ENCODE measurements at places on chromosomes 5 and 9.

- peaks cover 5% of the 10 kb centered on the region for H3K36me3 ChIP-seq
- H3K4me1 ChIP-seq, result no peaks in the 10 kb centered on the region
- H3K27ac ChIP-seq, result no peak overlapping the region
- H3K27me3 ChIP-seq, result no peaks in the 10 kb centered on the region
- no peak overlapping the region for H3K4me3 ChIP-seq
These were observed 42.1 kb upstream of the GPR21 start for GRCh38 chr9:122991370-122991830.

DNA sequence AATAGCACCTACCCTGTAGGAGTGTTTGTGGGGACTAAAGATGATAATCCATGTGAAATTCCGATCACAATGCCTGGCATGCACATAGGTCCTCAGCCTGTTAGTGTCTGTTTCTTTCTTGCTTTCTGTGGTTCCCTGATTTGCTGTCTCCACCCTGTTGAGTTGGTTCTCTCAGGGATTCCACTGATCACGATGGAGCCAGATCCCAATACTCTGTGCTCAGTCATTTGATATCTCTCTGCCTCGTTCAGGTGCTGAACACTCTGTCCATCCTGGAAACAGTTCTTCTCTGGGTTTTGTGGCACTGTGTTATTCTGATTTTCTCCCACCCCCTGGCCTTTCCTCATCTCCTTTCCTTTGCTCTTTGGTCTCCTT, 60.8 kb downstream of the ARHGAP26 start:
- H3K4me3 ChIP-seq, result no peak overlapping the region
- DNase-seq, result no peak
- peaks cover 37% of the 10 kb centered on the region for H3K4me1 ChIP-seq
- H3K36me3 ChIP-seq, result peaks cover 3% of the 10 kb centered on the region

- H3K4me1 ChIP-seq, result peaks cover 9% of the 10 kb centered on the region
- no peaks in the 10 kb centered on the region for H3K27me3 ChIP-seq
- H3K36me3 ChIP-seq, result peaks cover 11% of the 10 kb centered on the region
- DNase-seq, result no peak
- H3K27ac ChIP-seq, result no peak overlapping the region
- no peak overlapping the region for H3K4me3 ChIP-seq
These were observed 5.4 kb downstream of the RAD17 start for GRCh38 chr5:69374911-69375446.

DNA sequence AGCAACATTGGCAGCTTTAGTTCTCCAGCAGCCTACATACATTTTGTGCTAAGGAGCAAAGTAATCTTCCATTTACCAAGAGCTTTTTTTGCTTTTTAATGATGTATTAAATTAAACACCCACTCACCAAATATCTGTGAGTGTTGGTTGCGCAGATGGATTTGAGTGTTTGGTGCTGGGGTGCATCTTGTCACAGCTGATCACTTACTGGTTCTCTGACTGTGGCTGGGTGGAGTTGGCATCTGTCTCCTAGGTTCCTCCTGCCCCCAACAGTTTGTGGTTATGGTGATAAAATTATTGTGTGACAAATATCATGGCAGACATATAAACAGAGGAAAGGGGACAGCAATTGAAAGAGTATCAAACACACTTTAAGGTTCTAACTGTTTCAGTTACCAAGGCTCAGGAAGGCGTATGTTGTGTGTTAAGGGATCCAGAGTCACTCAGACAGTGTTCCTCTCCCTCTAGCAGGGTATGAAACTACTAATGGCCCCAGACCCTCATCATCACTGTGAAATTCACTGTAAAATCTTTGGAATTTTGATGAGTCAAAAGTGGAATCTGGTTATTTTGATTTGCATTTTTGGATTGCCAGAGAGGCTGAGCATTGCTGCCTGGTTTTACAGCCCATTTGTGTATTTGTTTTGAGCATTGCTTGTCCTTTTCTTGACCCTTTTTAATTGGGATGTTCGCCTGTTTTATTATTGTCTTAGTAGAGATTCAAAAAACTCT, 81.7 kb downstream of the PDE8B start:
- no peak for DNase-seq
- H3K4me1 ChIP-seq, result no peaks in the 10 kb centered on the region
- H3K27me3 ChIP-seq, result peaks cover 3% of the 10 kb centered on the region
- H3K27ac ChIP-seq, result no peak overlapping the region

GRCh38 chr5:96342581-96342980, 90.5 kb downstream of the PCSK1 start:
- H3K36me3 ChIP-seq, result no peaks in the 10 kb centered on the region
- DNase-seq, result no peak
- H3K27me3 ChIP-seq, result peaks cover 23% of the 10 kb centered on the region
- no peak overlapping the region for H3K4me3 ChIP-seq
- H3K4me1 ChIP-seq, result no peaks in the 10 kb centered on the region

GRCh38 chr9:108837530-108837929, 18.3 kb downstream of the ACTL7B start:
- H3K27me3 ChIP-seq, result peaks cover 7% of the 10 kb centered on the region
- H3K4me3 ChIP-seq, result no peak overlapping the region
- DNase-seq, result no peak
- no peaks in the 10 kb centered on the region for H3K4me1 ChIP-seq
- no peaks in the 10 kb centered on the region for H3K36me3 ChIP-seq

GRCh38 chr5:71894091-71894490, 175.0 kb downstream of the CARTPT start:
- H3K27me3 ChIP-seq, result no peaks in the 10 kb centered on the region
- no peak overlapping the region for H3K4me3 ChIP-seq
- H3K27ac ChIP-seq, result no peak overlapping the region
- DNase-seq, result no peak
- no peaks in the 10 kb centered on the region for H3K36me3 ChIP-seq
- H3K4me1 ChIP-seq, result peaks cover 13% of the 10 kb centered on the region

DNA sequence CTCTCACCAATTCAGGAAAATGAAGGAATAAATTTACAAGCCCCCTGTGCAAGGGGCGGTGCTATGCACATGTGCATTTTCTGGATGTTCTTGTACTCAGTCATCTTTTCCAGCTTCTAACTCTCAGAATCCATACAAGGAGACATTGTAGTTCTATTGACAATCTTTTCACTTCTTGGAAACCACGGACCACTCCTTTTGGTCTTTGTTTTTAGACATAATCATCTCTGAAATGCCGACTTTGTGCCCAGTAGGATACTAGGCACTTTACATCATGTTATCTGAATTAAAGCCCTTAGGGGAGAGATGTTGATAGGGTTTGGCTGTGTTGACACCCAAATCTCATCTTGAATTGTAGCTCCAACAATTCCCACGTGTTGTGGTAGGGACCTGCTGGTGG, 322.6 kb upstream of the WWC1 start:
- H3K4me1 ChIP-seq, result peaks cover 34% of the 10 kb centered on the region
- H3K27me3 ChIP-seq, result peaks cover 10% of the 10 kb centered on the region
- no peak overlapping the region for H3K4me3 ChIP-seq
- DNase-seq, result no peak
- H3K27ac ChIP-seq, result no peak overlapping the region
- no peaks in the 10 kb centered on the region for H3K36me3 ChIP-seq

GRCh38 chr5:64977779-64978178, 209.0 kb downstream of the CWC27 start:
- no peak for DNase-seq
- H3K4me3 ChIP-seq, result no peak overlapping the region
- H3K27ac ChIP-seq, result no peak overlapping the region
- H3K27me3 ChIP-seq, result no peaks in the 10 kb centered on the region

- no peaks in the 10 kb centered on the region for H3K4me1 ChIP-seq
- H3K27me3 ChIP-seq, result no peaks in the 10 kb centered on the region
- H3K36me3 ChIP-seq, result peaks cover 19% of the 10 kb centered on the region
These were observed 47.5 kb upstream of the ORM1 start for GRCh38 chr9:114275246-114276004.

DNA sequence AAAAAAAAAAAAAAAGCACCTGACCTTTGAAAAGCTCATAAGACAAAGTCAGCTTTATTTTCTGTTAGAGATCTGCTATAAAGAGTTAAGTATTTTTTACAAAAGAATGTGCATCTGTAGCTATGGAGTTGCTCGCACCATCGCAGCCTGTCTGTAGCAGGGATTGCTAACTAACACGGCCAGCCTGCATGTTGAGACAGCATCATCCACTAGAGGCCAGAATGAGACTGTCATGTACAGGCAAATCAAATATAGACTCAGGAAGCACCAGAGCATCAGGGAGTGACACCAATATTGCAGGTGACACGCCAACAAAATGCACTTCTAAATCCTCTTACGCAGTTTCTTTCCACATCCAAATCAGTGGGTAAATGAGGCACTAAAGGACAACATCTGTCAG, 136.3 kb upstream of the RASEF start:
- H3K4me1 ChIP-seq, result peaks cover 24% of the 10 kb centered on the region
- no peak overlapping the region for H3K4me3 ChIP-seq
- H3K27me3 ChIP-seq, result peaks cover 16% of the 10 kb centered on the region
- no peak overlapping the region for H3K27ac ChIP-seq
- no peaks in the 10 kb centered on the region for H3K36me3 ChIP-seq

DNA sequence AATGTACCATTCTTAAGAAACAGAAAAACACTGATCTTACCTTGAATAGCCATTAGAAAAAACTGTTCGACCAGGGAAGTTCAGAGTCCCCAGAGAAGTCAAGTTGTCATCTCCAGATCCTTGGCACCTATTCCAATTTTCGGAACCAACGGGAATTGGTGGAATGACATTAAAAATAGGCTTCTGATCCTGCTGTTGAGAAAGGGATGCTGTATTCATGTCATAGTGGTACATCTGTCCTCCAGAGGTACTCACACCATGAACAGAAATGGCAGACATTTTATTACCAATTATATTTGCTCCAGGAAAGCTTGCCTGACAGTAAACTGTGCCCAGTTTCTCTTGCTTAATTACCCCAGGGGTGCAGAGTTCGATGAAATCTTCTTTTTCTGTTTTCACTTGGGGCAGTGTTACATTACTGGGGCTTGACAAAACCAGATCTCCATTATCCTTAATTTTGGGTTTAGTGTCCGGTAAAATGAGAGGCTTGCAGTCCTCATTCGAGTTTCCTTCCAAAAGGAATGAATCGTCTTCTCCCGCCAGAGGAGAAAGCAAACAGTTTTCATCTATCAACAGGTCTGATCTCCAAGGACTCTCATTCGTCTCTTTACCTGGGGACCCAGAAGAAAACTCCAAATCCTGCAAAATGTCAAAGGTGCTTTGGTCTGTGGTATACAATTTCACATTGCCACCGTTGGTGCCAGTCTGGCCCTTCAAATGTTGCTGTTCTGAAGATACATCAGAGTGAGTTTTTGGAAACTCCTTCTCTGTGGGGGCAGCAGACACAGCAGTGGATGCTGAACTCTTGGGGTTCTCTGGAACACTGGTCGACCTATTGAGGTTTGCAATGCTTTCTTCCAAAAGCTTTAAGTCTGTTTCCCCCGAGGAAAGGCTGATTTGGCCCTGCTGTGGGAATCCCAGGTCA, 3.6 kb downstream of the NR3C1 start:
- peaks cover 37% of the 10 kb centered on the region for H3K4me1 ChIP-seq
- H3K27ac ChIP-seq, result peak overlapping the region; percentile 31
- peak overlapping the region; percentile 85 for H3K4me3 ChIP-seq
- peaks cover 32% of the 10 kb centered on the region for H3K36me3 ChIP-seq
- H3K27me3 ChIP-seq, result peaks cover 23% of the 10 kb centered on the region
- DNase-seq, result no peak

GRCh38 chr9:112132356-112132755, 42.7 kb downstream of the SUSD1 start:
- DNase-seq, result no peak
- H3K4me3 ChIP-seq, result no peak overlapping the region
- H3K4me1 ChIP-seq, result no peaks in the 10 kb centered on the region
- peaks cover 32% of the 10 kb centered on the region for H3K36me3 ChIP-seq

GRCh38 chr9:110891760-110892159, 146.5 kb downstream of the LPAR1 start:
- H3K27me3 ChIP-seq, result no peaks in the 10 kb centered on the region
- H3K27ac ChIP-seq, result no peak overlapping the region
- no peak overlapping the region for H3K4me3 ChIP-seq
- no peaks in the 10 kb centered on the region for H3K4me1 ChIP-seq
- peaks cover 4% of the 10 kb centered on the region for H3K36me3 ChIP-seq

DNA sequence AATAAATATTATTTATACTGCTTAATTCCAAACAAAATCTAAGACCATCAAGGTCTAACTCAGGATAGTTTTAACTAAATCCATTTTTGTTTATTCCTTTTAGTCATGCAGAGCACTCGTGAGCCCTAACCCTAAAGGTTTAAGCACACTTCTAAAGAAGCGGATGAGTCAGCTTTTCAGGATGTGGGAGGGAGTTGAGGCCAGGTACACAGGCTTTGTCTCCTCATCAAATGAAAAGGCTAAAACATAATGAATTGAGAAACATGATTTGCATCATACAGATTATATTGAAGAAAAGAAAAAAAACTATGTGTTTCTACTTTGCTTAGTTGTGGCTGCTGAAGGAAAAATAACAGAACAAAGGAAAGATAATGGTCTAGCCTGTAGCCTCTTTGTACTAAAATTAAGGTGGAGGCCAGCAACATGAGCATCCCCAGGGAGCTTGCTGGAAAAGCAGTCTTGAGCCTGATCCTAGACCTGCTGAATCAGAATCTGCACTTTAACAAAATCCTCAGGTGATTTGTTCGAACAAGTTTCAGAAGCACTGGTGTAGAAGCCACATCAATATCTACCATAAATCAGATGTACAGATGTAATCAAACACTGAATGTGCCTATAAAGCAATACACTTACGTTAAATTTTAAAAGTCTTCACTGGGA, 21.1 kb upstream of the ISCA1 start:
- peak overlapping the region; percentile 14 for H3K4me3 ChIP-seq
- peaks cover 37% of the 10 kb centered on the region for H3K36me3 ChIP-seq
- no peaks in the 10 kb centered on the region for H3K27me3 ChIP-seq
- peaks cover 12% of the 10 kb centered on the region for H3K4me1 ChIP-seq
- DNase-seq, result no peak
- peak overlapping the region; percentile 31 for H3K27ac ChIP-seq

DNA sequence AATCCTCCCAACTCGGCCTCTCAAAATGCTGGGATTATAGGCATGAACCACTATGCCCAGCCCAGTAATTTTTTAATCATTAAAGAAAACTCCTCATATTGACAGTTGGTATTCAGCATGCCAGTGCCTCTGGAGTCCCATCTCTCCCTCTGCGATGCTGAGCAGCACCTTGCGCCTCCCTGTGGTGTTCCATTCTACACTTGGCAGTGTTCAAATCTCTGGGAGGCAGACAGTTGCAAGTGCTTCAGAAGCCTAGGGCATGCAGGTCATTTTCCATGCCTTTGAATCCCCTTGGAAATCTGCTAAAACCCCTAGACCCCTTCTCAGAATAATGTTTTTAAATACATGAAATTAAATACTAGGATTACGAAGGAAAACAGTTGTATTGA, 41.3 kb downstream of the GARNL3 start:
- H3K4me3 ChIP-seq, result no peak overlapping the region
- H3K27me3 ChIP-seq, result no peaks in the 10 kb centered on the region
- DNase-seq, result no peak
- no peak overlapping the region for H3K27ac ChIP-seq

All from type B pancreatic cell (in vitro differentiated cells).